ENCODE measurements at places on chromosomes 2 and 18.

DNA sequence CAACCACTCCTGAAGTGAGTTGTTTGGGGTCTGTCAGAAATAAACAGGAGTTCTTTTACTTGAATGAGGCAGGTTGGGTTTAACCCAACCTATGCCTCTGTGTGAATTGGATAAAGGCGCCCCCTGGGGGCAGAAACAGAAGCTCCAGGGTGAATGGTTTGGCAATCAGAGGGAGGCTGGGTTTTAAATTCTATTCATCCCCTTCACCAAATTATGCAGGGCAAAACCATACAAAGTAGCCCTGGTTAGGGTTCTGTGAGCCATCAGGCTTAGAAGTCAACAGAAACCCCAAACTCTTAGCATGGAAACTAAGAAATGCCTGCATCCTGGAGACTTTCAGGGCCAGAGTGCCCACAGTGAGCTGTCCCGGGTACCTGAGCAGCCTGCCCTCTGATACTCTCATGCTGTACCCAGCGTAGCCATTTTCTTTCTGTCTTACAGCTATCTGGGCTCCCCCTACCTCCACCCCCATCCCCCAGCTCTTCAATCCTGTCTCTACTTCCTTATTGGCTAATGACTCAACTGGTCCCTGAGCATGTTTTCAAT lies 241.5 kb downstream of the ICOS start:
- no peak for DNase-seq

DNA sequence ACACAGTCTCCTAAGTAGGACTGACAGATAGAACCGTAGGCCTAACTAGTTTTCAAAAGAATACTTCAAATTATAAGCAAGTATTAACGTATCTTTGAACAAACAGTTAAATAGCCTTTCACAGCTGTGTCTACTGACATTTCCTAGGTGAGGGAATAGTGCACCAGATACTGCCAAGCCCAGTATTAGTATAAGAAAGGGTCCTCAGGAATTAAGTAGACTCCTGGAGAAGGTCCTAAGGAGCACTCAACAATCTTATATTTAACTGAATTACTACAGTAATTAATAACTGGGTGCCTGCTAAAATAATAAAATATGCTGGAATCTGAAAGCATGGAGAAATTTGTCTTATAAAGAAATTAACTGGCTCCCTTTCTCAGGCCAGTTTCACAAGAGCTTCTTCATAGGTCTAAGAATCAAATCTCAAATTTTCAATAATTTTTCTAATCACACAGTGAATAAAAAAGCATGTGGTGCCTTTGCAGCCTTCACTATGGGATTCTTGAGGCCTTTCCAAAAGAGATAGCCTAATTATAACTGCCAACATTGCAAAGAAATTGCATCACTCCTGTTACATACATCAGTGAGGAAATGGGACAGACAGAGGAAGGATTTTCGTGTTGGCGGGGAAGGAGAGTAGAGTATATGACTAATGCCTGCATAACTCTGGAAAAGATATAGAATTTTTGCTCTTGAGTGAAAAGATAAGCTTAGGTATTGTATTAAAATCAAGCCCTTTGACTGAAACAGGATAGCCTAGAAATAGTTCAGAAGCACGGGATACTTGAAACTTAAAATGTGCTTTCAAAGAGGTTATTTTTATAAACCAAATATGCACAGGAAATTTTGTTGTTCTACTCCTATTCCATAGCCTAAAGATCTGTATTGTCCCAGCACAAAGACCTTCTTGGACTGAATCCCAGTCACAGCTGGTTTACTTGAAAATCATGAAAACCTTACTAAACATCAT lies 228.6 kb upstream of the STK17B start:
- DNase-seq: no peak

DNA sequence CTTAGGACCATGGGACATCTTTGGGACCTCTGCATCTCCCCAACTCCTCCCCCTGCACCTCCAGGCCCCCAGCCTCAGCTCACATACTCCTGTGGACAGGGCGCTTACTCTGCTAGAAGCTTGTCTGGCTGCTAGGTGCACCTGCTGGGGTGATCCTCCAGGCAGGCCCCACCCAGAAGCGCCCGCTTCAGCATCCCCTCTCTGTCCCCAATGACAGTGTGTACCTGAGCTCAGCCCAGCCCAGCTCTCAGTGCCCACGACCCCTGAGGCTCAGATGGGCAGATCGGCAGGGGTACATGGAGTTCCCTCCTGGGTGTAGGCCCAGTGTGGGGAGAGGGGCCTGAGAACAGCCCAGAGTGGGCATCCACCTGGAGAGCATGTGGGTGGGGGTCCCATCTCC lies 5.9 kb downstream of the TEKT4 start:
- DNase-seq: peak; percentile 26

GRCh38 chr2:88006912-88007439 lies 9.4 kb downstream of the RNU2-63P start:
- no peak for DNase-seq

GRCh38 chr2:20584399-20585358 lies 66.2 kb downstream of the HS1BP3 start:
- peak; percentile 97 for DNase-seq
